Gastrocnemius medialis (tissue), 4 donors: ENCODE measurements at places on chromosomes 2 and 18. TPM values are rescaled to one million over a fixed set of nuclear protein-coding genes. Genes with fewer than 3 reads are reported as not detected.

The RTKN gene
- 17.6 TPM for total RNA-seq

The MATN3 gene
- total RNA-seq = 0.34 TPM

- no peak overlapping the region for H3K27ac ChIP-seq
- no peaks in the 10 kb centered on the region for H3K36me3 ChIP-seq
- no peaks in the 10 kb centered on the region for H3K4me1 ChIP-seq
- H3K27me3 ChIP-seq = no peaks in the 10 kb centered on the region
Observed at GRCh38 chr2:170339322-170339721, 161.4 kb downstream of the MYO3B start.

- H3K4me3 ChIP-seq = no peak overlapping the region
- H3K4me1 ChIP-seq = no peaks in the 10 kb centered on the region
- no peak for DNase-seq
- no peak overlapping the region for H3K27ac ChIP-seq
Observed at GRCh38 chr18:79844999-79845563, 47.3 kb downstream of the KCNG2 start.

- peak; percentile 40 for DNase-seq
- peak overlapping the region; percentile 87 for H3K4me3 ChIP-seq
- peak overlapping the region; percentile 87 for H3K27ac ChIP-seq
- H3K27me3 ChIP-seq = no peaks in the 10 kb centered on the region
Observed at GRCh38 chr18:35580701-35581539, 620 bp upstream of the GALNT1 start.

GRCh38 chr2:44560352-44560751, 198.6 kb downstream of the CAMKMT start:
- H3K4me1 ChIP-seq = no peaks in the 10 kb centered on the region
- H3K36me3 ChIP-seq = no peaks in the 10 kb centered on the region
- no peak overlapping the region for H3K4me3 ChIP-seq
- no peak overlapping the region for H3K27ac ChIP-seq

DNA sequence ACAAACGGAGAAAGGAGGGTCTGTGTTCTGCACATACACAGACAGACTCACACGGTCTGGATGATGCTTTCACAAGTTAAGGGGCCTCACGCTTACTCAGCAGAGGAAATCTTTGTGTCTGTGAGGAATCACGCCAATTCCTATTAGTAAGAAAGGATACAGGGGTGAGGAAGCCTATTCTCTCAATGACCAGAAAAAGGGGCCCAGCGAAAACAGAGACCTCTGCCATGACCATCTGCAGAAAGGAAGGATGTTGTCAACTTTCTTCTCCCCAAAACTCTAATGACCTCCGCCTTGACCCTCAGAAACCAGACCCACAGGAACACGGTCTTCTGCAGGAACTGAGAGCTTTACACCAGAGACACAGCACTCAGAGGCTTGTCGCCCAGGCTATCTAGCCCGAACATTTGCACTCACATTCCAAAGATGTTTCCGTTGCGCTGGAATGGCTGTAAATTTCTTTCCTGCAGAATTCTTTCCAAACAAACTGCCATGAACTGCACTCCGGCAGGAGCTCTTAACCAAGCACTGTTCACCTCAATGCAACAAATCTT, 186.3 kb downstream of the TCF4 start:
- peak overlapping the region; percentile 50 for H3K4me3 ChIP-seq
- H3K4me1 ChIP-seq = peaks cover 78% of the 10 kb centered on the region
- peak overlapping the region; percentile 81 for H3K27ac ChIP-seq
- peak; percentile 26 for DNase-seq
- no peaks in the 10 kb centered on the region for H3K36me3 ChIP-seq
- H3K27me3 ChIP-seq = no peaks in the 10 kb centered on the region

The RAB6C gene
- total RNA-seq = not detected

DNA sequence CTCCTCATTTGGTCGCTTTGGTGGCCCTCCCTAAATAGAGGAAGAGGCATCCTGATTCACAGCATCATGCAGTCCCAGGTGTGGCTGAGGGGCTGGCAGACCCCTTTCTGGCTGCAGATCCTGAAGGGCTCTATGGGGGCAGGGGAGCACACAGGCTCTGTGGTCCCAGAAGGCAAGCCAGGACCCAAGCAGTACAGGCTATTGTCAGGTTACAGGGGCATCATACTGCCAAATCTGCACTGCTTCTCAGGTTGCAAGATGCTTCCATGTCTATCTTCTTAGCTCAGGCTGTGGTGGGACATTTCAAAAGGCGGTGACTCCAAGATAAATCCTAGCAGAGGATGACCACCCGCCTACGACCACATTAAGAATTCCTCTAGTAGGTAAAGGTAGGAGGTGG, 54.3 kb downstream of the TTC32 start:
- DNase-seq = no peak
- no peak overlapping the region for H3K4me3 ChIP-seq
- no peaks in the 10 kb centered on the region for H3K27me3 ChIP-seq
- no peaks in the 10 kb centered on the region for H3K36me3 ChIP-seq

GRCh38 chr18:23871410-23871809, 143.1 kb upstream of the TTC39C start:
- no peaks in the 10 kb centered on the region for H3K27me3 ChIP-seq
- no peaks in the 10 kb centered on the region for H3K4me1 ChIP-seq
- H3K4me3 ChIP-seq = no peak overlapping the region
- no peaks in the 10 kb centered on the region for H3K36me3 ChIP-seq

The HOXD12 gene
- total RNA-seq = not detected

DNA sequence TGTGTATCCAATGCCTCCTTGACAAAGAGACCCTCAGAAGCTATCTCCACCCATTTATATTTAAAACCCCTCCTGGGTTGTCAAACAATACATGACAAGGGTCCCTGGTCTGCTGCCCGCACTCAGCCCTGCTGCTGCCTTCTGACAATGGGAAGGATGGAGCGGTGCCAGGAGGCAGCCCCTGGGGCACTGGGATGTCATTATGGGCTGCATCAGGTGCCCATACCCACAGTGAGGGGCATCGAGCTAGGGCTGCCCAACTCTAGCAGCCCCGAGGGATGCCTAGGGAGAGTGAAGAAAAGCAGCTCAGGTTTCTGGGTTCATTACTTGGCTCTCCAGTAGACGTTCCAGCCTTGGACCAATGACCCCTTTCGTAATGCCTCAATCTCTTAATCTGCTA, 301.7 kb downstream of the ALK start:
- no peaks in the 10 kb centered on the region for H3K4me1 ChIP-seq
- DNase-seq = no peak
- no peak overlapping the region for H3K27ac ChIP-seq
- no peaks in the 10 kb centered on the region for H3K27me3 ChIP-seq

GRCh38 chr2:19746611-19747309, 155.0 kb downstream of the TTC32 start:
- no peak overlapping the region for H3K4me3 ChIP-seq
- no peak for DNase-seq
- H3K36me3 ChIP-seq = no peaks in the 10 kb centered on the region

DNA sequence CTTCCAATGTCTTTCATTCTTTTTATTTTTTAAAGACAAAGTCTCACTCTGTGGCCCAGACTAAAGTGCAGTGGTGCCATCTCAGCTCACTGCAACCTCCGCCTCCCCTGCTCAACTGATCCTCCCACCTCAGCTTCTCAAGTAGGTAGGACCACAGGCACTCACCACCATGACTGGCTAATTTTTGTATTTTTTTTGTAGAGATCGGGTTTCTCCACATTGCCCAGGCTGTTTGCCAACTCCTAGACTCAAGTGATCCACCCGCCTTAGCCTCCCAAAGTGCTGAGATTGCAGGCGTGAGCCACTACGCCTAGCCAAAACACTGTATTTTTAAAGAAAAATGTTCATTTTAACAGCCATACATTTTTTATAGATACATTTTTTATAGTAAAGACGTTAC, 12.7 kb downstream of the GCKR start:
- no peaks in the 10 kb centered on the region for H3K4me1 ChIP-seq
- H3K36me3 ChIP-seq = no peaks in the 10 kb centered on the region
- no peak overlapping the region for H3K4me3 ChIP-seq
- H3K27me3 ChIP-seq = no peaks in the 10 kb centered on the region
- H3K27ac ChIP-seq = no peak overlapping the region

The LIMS4 gene
- total RNA-seq = 1.0 TPM

The RFX8 gene
- total RNA-seq = not detected

- peak overlapping the region; percentile 92 for H3K27ac ChIP-seq
- peak; percentile 31 for DNase-seq
Observed at GRCh38 chr18:48781163-48781987, 169.4 kb downstream of the SMAD7 start.

GRCh38 chr2:19751631-19752030, 150.2 kb downstream of the TTC32 start:
- no peak for DNase-seq
- no peaks in the 10 kb centered on the region for H3K4me1 ChIP-seq
- H3K4me3 ChIP-seq = no peak overlapping the region
- H3K36me3 ChIP-seq = no peaks in the 10 kb centered on the region
- no peak overlapping the region for H3K27ac ChIP-seq

DNA sequence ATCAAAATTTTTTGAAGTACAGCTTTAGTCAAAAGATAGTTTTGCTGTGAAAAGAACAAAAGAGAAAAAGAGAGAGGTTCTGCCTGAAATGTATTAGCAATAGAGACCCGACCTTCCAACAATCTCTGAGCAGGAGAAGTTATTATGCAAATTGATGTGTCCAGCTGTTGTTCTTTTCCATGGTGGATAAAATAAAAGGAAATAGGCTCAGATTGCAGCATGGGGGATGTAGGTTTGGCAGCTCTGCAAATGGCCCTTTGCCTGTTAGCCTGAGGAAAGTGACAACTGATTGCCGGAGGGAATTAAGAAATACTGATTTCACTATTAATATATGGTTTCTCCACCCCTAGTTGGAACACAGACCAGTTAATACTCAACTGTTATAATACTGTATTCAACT, 1283.2 kb upstream of the NXPH2 start:
- H3K27ac ChIP-seq = no peak overlapping the region
- no peaks in the 10 kb centered on the region for H3K4me1 ChIP-seq
- no peaks in the 10 kb centered on the region for H3K27me3 ChIP-seq
- DNase-seq = no peak
- no peak overlapping the region for H3K4me3 ChIP-seq

GRCh38 chr2:211860224-211860623, 678.4 kb downstream of the ERBB4 start:
- H3K4me3 ChIP-seq = no peak overlapping the region
- H3K27ac ChIP-seq = no peak overlapping the region
- DNase-seq = no peak

GRCh38 chr2:234169674-234170073, 119.2 kb downstream of the SPP2 start:
- H3K27ac ChIP-seq = no peak overlapping the region
- no peaks in the 10 kb centered on the region for H3K36me3 ChIP-seq
- no peaks in the 10 kb centered on the region for H3K27me3 ChIP-seq
- no peak overlapping the region for H3K4me3 ChIP-seq
- no peaks in the 10 kb centered on the region for H3K4me1 ChIP-seq

- no peaks in the 10 kb centered on the region for H3K4me1 ChIP-seq
- no peaks in the 10 kb centered on the region for H3K36me3 ChIP-seq
- no peak overlapping the region for H3K27ac ChIP-seq
- no peaks in the 10 kb centered on the region for H3K27me3 ChIP-seq
- H3K4me3 ChIP-seq = no peak overlapping the region
Observed at GRCh38 chr2:206240327-206240726, 34.1 kb upstream of the ZDBF2 start.

The EMX1 gene
- total RNA-seq = not detected

GRCh38 chr18:75034937-75035336, 174.0 kb downstream of the PTGR3 start:
- no peak overlapping the region for H3K4me3 ChIP-seq
- H3K4me1 ChIP-seq = no peaks in the 10 kb centered on the region
- no peak overlapping the region for H3K27ac ChIP-seq
- no peak for DNase-seq
- no peaks in the 10 kb centered on the region for H3K27me3 ChIP-seq

DNA sequence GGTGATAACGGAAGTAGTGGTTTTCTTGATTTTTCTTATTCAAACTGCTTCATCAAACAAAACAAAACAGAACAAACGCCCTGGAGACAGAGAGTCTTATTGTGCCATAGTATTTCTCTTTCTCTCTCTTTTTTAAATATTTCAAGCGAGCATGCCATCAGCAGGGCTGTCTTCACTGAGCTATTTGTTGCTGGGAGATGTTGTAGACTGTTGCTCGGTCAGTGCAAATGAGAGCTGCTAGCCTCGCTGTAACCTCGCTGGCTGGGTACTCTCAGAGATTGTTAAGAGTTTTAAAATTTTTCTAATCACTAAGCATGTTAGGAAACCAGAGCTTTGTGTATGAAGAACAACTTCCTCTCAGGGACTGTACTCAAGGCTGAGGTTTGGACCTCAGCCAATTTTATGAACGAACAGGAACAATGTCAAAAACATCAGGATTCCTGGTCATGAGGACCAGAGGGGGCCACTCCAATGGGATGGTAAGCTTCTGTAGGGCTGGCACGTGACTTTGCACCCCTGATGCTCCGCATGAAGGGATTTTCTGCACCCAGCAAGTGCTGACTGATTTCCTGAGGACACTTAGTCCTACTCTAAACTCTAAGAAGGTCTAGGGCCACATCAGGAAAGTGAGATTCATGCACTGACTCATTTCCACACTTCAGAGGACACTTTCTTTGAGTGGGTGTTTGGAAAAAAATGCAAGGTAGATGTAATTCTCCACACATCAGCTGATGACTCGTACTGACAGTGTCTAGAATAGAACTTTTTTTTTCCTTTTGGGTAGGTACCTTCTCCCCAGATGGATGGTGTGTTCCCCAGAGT, 59.8 kb upstream of the IL1R1 start:
- peaks cover 24% of the 10 kb centered on the region for H3K4me1 ChIP-seq
- H3K4me3 ChIP-seq = no peak overlapping the region
- peak overlapping the region; percentile 65 for H3K27ac ChIP-seq
- H3K36me3 ChIP-seq = no peaks in the 10 kb centered on the region
- no peaks in the 10 kb centered on the region for H3K27me3 ChIP-seq

The SH2D6 gene
- not detected for total RNA-seq

DNA sequence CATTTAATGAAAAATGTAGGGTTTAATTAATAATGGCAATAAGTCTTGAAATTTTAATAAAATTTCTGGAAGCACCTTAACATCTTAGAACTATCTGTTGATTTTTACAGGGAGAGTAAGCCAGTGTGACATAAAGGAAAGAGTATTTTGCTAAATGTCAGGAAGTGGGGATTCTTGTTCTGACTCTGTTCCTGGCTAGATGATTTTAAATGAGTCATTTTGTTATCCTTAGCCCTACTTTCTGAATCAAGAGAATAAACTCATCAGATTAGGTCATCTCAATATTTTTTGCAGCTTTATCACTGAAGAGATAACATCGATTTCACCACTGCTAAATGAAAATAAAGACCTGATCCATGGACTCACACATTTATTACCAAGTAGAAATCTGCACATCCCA, 377.5 kb upstream of the CYRIA start:
- no peak for DNase-seq
- no peak overlapping the region for H3K27ac ChIP-seq
- no peaks in the 10 kb centered on the region for H3K27me3 ChIP-seq
- H3K4me1 ChIP-seq = no peaks in the 10 kb centered on the region
- no peak overlapping the region for H3K4me3 ChIP-seq

DNA sequence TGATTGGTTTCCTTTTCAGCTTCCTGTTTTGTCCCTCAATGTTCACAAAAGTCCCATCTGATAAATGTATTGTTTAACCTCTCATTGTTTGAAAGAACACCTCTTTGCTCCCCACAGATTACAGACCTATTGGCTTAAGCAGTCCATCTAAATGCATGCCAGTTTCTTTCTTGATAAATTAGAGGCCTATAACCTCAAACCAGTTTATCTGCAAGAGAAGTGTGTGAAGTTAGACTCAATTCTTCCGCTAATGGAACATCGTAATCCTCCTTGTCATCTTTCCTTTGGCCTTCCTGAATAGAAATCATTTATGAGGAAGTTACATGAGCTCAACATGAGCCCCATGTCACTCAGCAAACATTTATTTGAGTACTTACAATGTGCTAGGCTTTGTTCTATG, 74.0 kb downstream of the FRZB start:
- no peak for DNase-seq
- no peaks in the 10 kb centered on the region for H3K36me3 ChIP-seq
- no peaks in the 10 kb centered on the region for H3K27me3 ChIP-seq
- H3K27ac ChIP-seq = no peak overlapping the region
- no peaks in the 10 kb centered on the region for H3K4me1 ChIP-seq
